IMR-90 (cell line): ENCODE measurements at places on chromosomes 1 and 21. TPM values are rescaled to one million over a fixed set of nuclear protein-coding genes. Genes with fewer than 3 reads are reported as not detected.

Gene PADI2
- not detected in 2 replicates for total RNA-seq

Gene ITPKB
- total RNA-seq = 0.72 and 0.83 TPM in 2 replicates

Gene NOL9
- 19.2 and 21.4 TPM in 2 replicates for total RNA-seq

Gene DYNLT4
- 0.56 TPM in 1 of 2 replicates, not detected in the other for total RNA-seq

Gene SLAMF8
- total RNA-seq = not detected in 2 replicates

Gene BARHL2
- not detected in 2 replicates for total RNA-seq

Gene C1orf232
- total RNA-seq = not detected in 2 replicates

Gene PGD
- total RNA-seq = 187 and 216 TPM in 2 replicates

Gene SGIP1
- total RNA-seq = 27.1 and 43.6 TPM in 2 replicates

Gene KRTAP20-1
- total RNA-seq = not detected in 2 replicates

Gene HSD11B1
- 0.28 and 0.72 TPM in 2 replicates for total RNA-seq

Gene ACTL8
- total RNA-seq = under 0.01 and 0.28 TPM in 2 replicates

Gene KIF2C
- 40.5 and 45.0 TPM in 2 replicates for total RNA-seq

Gene TTLL7
- 8.1 and 13.3 TPM in 2 replicates for total RNA-seq
